ENCODE measurements at places on chromosomes 11 and 22. TPM values are rescaled to one million over a fixed set of nuclear protein-coding genes. Genes with fewer than 3 reads are reported as not detected.

Gene RIMBP3C
- polyA plus RNA-seq, result 0.30 TPM

Gene SCN2B
- 3.5 TPM for polyA plus RNA-seq

Gene GPHA2
- 3.0 TPM for polyA plus RNA-seq

Gene SERHL2
- polyA plus RNA-seq, result 9.8 TPM

Gene ELP4
- polyA plus RNA-seq, result 25.1 TPM

Gene MUC6
- 14.8 TPM for polyA plus RNA-seq

Gene OSM
- 0.10 TPM for polyA plus RNA-seq

Gene PRRG4
- 4.9 TPM for polyA plus RNA-seq

Gene SIK2
- polyA plus RNA-seq, result 22.2 TPM

DNA sequence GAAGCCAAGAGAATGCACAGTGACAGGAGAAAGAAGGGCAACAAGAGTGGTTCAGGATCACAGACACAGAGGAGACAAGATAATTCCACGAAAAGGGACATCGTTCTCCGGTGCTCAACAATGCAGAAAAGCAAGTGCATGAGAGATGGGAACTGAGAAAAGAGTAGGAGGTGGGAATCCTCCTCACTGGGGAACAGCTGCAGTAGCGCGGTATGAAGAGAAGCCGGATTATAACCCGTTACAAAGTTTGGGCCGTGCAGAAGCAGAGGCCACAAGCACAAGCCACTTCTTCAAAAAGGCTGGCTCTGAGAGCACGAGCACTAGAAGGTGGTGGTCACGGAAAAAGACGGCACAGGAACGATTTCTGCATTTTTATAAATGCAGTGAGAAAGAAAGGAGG lies 114.2 kb upstream of the BID start:
- no peak for DNase-seq

DNA sequence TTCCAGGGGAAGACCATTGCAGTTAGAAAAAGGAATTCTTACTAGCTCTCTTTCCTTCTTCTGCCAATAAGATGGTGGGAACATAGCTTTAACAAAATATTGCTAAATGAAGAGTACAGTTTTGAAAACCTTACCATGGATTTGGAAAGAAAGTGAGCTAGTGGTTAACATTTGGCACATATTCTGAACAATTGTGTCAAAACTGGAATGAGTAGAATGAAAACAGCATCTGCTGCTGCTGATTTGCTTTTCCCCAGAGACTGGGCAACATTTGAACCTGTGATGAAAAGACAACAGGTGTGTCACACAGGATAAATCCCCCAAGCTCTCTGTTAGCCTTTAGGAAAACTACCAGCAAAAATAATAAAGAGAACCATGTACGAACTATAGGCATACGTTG lies 761.4 kb downstream of the KCNA4 start:
- no peak for DNase-seq

DNA sequence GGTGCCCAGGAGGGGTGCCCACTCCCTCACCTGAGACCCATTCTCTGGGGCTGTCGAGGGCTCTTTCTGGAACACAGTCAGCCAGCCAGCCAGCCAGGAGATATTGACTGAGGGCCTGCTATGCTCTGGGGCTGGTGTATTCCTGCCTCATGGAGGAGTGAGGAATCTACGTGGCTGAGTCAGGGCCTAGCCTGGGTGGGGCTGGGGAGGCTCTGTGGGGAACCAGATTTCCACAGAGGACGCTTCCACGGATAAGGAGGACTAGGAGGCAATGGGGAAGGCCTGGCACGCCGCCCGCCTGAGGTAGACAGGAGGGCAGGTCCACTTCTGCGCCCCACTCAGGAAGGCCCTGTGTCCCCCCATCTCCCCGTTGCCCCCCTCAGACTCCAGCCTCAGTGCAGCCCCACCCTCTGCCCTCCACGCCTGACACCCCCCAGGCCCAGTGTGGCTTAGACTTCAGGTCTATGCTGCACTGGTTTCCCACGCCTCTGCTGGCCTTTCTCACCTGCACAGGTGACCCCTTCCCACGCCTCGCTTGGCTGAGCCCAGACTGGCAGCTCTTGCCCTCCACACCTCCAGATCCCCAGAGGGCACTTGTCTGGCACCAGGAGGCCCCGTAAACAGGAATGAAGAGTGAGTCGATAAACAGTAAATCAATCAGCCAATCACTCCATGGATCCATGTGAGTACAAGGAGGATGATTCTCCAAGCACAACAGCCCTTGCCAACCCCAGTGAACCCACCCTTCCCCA lies 37.5 kb downstream of the MACROD1 start:
- DNase-seq, result no peak

- DNase-seq, result no peak
Measured at GRCh38 chr11:74559934-74560309, 32.5 kb upstream of the POLD3 start.

DNA sequence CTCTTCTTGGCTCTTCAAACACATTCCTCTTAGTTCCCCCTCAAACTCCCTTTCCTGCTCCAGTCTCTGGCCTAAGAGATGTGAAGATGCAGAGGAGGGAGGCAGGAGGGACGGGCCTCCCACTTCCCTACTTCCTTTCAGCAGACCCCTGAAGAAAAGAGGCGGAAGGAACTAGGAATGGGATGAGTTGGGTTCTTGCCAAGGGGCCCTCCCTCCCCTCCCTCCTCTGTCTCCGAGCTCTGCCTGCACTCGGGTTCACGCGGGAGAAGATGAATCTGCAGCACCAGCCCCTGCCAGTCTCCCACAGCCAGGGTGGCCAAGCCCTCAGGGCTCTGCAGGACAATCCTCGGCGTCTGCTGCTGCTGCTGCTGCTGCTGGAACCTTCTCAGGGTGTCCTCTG lies 24.3 kb upstream of the PKNOX2 start:
- DNase-seq, result no peak

- DNase-seq, result no peak
Measured at GRCh38 chr11:113022262-113022661, 61.0 kb downstream of the NCAM1 start.

DNA sequence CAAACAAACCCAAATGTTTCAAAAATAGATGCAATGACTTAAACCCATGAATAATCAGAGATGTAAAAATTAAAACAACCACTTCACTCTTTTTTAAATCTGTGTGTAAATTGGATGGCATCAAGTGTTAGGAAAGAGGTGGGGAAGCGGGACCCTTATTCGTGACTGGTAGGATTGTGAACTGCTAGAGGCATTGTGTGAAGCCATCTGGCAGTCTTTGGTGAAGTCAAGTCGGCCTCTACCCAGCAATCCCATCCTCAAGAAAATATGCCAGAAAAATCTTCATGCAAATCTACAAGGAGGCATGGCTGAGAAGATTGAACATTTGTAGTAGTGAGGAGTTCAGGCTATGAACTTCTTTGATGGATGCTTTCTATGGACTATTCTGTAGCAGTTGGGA lies 114.6 kb upstream of the C11orf87 start:
- no peak for DNase-seq

GRCh38 chr11:72553706-72554105 lies 119.4 kb upstream of the CLPB start:
- DNase-seq, result no peak
